ENCODE measurements at places on chromosomes 4 and X. TPM values are rescaled to one million over a fixed set of nuclear protein-coding genes. Genes with fewer than 3 reads are reported as not detected.

The TCEAL9 gene
- total RNA-seq, result 52.8 TPM

- H3K27me3 ChIP-seq, result no peaks in the 10 kb centered on the region
- H3K27ac ChIP-seq, result no peak overlapping the region
- peak overlapping the region; percentile 22 for H3K4me3 ChIP-seq
- DNase-seq, result no peak
- H3K4me1 ChIP-seq, result peaks cover 8% of the 10 kb centered on the region
- no peaks in the 10 kb centered on the region for H3K36me3 ChIP-seq
Observed at GRCh38 chr4:180827232-180828009, 1415.8 kb upstream of the TENM3 start.

DNA sequence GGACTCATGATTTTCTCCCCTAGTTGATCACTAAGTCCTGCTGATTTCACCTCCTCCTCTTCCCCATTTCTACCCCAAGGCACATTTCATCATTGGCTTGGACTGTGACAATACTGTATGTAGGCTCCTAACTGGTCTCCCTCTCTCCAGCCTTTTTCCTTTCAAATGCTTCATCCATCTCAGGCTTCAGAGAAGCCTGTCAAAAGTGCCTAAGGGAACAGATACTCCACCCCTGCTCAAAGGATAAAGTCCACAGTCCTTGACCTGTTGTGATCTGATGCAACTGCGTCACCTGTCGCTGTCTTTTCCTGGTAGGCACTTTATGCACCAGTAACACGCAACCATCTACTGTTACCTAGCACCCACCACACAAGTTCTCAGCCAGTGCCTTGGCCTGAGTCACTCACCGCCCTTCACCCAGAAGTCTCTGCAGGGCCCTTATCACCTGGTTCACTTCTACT lies 12.8 kb downstream of the SCARB2 start:
- no peaks in the 10 kb centered on the region for H3K27me3 ChIP-seq
- peak overlapping the region; percentile 82 for H3K27ac ChIP-seq
- no peaks in the 10 kb centered on the region for H3K36me3 ChIP-seq
- DNase-seq, result no peak

- no peaks in the 10 kb centered on the region for H3K36me3 ChIP-seq
- no peak overlapping the region for H3K4me3 ChIP-seq
- no peaks in the 10 kb centered on the region for H3K27me3 ChIP-seq
- no peak for DNase-seq
- H3K4me1 ChIP-seq, result no peaks in the 10 kb centered on the region
- no peak overlapping the region for H3K27ac ChIP-seq
Observed at GRCh38 chr4:96406742-96407141, 566.8 kb downstream of the PDHA2 start.

The TCEAL2 gene
- 14.7 TPM for total RNA-seq

GRCh38 chr4:3529363-3529762 lies 2.9 kb downstream of the LRPAP1 start:
- H3K36me3 ChIP-seq, result peaks cover 9% of the 10 kb centered on the region
- no peak overlapping the region for H3K27ac ChIP-seq
- H3K27me3 ChIP-seq, result no peaks in the 10 kb centered on the region
- no peak for DNase-seq
- H3K4me1 ChIP-seq, result peaks cover 32% of the 10 kb centered on the region

DNA sequence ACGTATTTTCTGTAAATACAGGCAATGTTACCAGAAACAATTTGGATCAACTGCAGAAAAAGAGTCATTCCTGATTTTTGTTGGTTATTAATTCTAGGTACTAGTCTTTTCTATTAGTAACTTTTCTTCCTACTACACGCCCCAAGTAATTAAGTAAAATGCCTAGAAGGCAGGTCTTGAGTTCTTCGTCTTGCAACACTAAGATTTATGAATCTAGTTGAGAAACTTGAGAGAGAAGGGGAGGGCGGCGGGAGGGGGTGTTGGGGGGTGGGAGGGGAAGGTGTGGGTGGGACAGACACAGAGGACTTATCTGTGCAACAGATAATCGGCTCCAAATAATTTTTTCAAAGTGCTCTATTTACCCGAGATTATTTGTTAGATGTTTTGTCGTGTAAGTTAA lies 3.0 kb downstream of the RAP2C start:
- H3K27ac ChIP-seq, result peak overlapping the region; percentile 93
- peak overlapping the region; percentile 70 for H3K4me3 ChIP-seq
- H3K27me3 ChIP-seq, result no peaks in the 10 kb centered on the region
- H3K4me1 ChIP-seq, result peaks cover 17% of the 10 kb centered on the region
- no peak for DNase-seq

GRCh38 chr4:36343501-36344175 lies 62.2 kb downstream of the DTHD1 start:
- no peaks in the 10 kb centered on the region for H3K27me3 ChIP-seq
- H3K4me1 ChIP-seq, result no peaks in the 10 kb centered on the region
- DNase-seq, result no peak

The NAP1L3 gene
- 3.2 TPM for total RNA-seq

The PASD1 gene
- not detected for total RNA-seq

The FOXO4 gene
- 22.8 TPM for total RNA-seq

- no peak for DNase-seq
- H3K36me3 ChIP-seq, result no peaks in the 10 kb centered on the region
- H3K4me1 ChIP-seq, result no peaks in the 10 kb centered on the region
- no peak overlapping the region for H3K4me3 ChIP-seq
Observed at GRCh38 chr4:187491286-187491685, 504.3 kb upstream of the ZFP42 start.

DNA sequence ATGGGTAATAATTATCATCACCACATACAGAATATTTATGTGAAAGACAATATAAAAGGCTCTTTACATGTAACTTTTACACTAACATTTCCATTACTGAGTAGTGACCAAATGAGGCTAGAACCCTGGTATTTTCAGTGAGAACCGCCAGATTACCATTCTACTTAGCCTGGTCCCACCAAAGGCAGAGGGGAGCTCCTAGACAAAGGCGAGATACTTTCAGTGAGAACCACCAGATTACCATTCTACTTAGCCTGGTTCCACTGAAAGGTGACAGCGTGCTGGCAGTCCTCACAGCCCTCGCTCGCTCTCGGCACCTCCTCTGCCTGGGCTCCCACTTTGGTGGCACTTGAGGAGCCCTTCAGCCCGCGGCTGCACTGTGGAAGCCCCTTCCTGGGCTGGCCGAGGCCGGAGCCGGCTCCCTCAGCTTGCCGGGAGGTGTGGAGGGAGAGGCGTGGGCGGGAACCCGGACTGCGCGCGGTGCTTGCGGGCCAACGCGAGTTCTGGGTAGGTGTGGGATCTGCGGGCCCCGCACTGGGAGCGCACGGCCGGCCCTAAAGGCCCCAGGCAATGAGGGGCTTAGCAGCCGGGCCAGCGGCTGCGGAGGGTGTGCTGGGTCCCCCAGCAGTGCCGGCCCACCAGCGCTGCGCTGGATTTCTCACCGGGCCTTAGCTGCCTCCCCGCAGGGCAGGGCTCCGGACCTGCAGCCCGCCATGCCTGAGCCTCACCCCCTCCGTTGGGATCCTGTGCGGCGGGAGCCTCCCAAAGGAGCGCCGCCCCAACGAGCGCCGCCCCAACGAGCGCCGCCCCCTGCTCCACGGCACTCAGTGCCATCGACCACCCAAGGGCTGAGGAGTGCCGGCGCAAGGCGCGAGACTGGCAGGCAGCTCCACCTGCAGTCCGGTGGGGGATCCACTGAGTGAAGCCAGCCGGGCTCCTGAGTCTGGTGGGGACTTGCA lies 1276.1 kb downstream of the PCDH7 start:
- H3K36me3 ChIP-seq, result no peaks in the 10 kb centered on the region
- H3K27me3 ChIP-seq, result no peaks in the 10 kb centered on the region
- H3K4me3 ChIP-seq, result no peak overlapping the region
- H3K27ac ChIP-seq, result no peak overlapping the region
- DNase-seq, result no peak
- no peaks in the 10 kb centered on the region for H3K4me1 ChIP-seq

GRCh38 chr4:132614682-132615081 lies 534.4 kb upstream of the PCDH10 start:
- H3K4me1 ChIP-seq, result no peaks in the 10 kb centered on the region
- H3K4me3 ChIP-seq, result no peak overlapping the region
- H3K36me3 ChIP-seq, result no peaks in the 10 kb centered on the region
- H3K27ac ChIP-seq, result no peak overlapping the region
- no peaks in the 10 kb centered on the region for H3K27me3 ChIP-seq

DNA sequence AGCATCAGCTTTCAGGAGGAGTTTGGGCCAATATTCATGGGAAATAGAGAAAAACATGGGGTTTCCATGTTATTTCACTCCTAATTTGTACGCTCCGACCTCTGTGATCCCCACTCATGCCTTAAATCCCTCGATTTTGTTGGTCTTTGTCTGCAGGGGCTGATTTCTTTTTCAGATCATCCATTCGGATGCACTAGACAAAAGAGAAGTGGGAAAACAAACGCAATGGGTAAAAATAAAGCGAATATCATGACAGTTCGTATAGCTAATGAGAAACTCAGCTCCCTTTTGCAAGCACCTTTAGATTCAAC lies 139.1 kb upstream of the PLAC1 start:
- H3K4me1 ChIP-seq, result peaks cover 13% of the 10 kb centered on the region
- H3K27ac ChIP-seq, result no peak overlapping the region
- no peaks in the 10 kb centered on the region for H3K36me3 ChIP-seq
- no peaks in the 10 kb centered on the region for H3K27me3 ChIP-seq
- DNase-seq, result no peak

- no peak overlapping the region for H3K4me3 ChIP-seq
- H3K4me1 ChIP-seq, result peaks cover 37% of the 10 kb centered on the region
- DNase-seq, result no peak
Observed at GRCh38 chr4:98630737-98631454, 27.5 kb downstream of the TSPAN5 start.

GRCh38 chr4:17103231-17103630 lies 204.8 kb upstream of the LDB2 start:
- H3K27me3 ChIP-seq, result no peaks in the 10 kb centered on the region
- H3K36me3 ChIP-seq, result no peaks in the 10 kb centered on the region
- no peaks in the 10 kb centered on the region for H3K4me1 ChIP-seq
- no peak for DNase-seq
- no peak overlapping the region for H3K4me3 ChIP-seq

The BEX1 gene
- 3.7 TPM for total RNA-seq

The TEX13D gene
- total RNA-seq, result not detected

DNA sequence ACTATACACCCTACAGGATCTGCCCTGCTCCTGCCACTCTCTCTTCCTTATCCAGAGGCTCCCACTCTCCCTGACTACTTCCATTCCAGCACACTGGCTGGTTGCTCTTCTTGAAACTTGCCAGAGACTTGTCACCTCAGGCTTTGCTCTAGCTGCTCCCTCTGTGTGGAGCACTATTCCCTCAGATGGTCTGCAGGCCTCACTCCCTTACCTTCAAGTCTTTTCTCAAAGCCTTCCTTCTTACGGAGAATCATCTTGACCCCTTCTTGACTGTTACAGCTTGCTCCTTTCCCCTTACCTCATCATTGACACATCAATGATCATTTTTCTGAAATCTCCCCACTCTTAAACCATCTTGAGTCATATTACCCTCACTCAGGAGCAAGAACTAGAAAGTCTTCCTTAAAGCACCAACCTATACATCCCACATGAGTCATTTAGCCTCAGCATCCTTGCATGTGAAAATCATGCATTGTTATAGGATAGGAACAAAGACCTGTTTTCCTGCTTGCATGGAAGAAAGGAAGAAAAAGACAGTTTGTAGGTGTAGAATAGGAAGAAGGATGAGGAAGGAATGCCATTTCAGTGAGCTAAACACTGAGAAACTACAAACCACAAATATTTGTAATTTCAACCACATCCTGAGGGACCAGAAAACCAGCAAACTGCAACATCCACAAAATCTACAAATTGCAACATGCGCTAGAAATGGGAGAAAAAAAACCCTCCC lies 55.7 kb downstream of the ANTXR2 start:
- peak overlapping the region; percentile 53 for H3K27ac ChIP-seq
- H3K4me3 ChIP-seq, result no peak overlapping the region
- H3K36me3 ChIP-seq, result no peaks in the 10 kb centered on the region
- H3K4me1 ChIP-seq, result peaks cover 45% of the 10 kb centered on the region
- H3K27me3 ChIP-seq, result no peaks in the 10 kb centered on the region
- no peak for DNase-seq

The CCSER1 gene
- 8.1 TPM for total RNA-seq

- no peaks in the 10 kb centered on the region for H3K36me3 ChIP-seq
- H3K4me1 ChIP-seq, result peaks cover 21% of the 10 kb centered on the region
- H3K27me3 ChIP-seq, result no peaks in the 10 kb centered on the region
- no peak overlapping the region for H3K4me3 ChIP-seq
- H3K27ac ChIP-seq, result no peak overlapping the region
Observed at GRCh38 chrX:24214568-24214967, 65.0 kb downstream of the ZFX start.

- peaks cover 5% of the 10 kb centered on the region for H3K4me1 ChIP-seq
- H3K4me3 ChIP-seq, result no peak overlapping the region
- no peak overlapping the region for H3K27ac ChIP-seq
- no peak for DNase-seq
- H3K36me3 ChIP-seq, result no peaks in the 10 kb centered on the region
- H3K27me3 ChIP-seq, result no peaks in the 10 kb centered on the region
Observed at GRCh38 chr4:188976644-188977115, 837.4 kb downstream of the TRIML1 start.

The SMIM31 gene
- not detected for total RNA-seq

DNA sequence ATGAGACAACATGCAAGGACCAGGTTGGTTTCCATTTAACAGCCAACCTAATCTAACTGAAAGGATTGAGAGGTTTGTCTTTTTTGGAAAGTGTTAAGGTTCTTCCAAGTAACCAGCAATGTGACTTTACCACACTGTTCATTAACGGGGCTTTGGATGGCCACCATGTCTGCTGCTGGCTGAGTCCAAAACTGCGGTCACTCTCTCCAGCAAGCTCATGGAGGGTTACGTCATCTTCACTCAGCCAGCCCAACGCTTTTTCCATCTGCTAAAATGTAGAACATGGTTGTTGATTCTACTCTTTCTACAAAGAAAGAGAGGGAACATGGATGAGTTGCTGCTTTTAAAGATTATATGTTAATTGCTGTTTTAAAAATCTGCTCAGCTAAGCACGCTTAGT lies 11.0 kb downstream of the PKD2 start:
- no peak overlapping the region for H3K4me3 ChIP-seq
- peaks cover 50% of the 10 kb centered on the region for H3K4me1 ChIP-seq
- H3K27me3 ChIP-seq, result no peaks in the 10 kb centered on the region
- peaks cover 13% of the 10 kb centered on the region for H3K36me3 ChIP-seq
- DNase-seq, result no peak

The ADAMTS3 gene
- total RNA-seq, result 2.7 TPM

The BRS3 gene
- total RNA-seq, result not detected

GRCh38 chrX:77450996-77451395 lies 3.8 kb downstream of the FGF16 start:
- no peak for DNase-seq
- H3K4me1 ChIP-seq, result peaks cover 5% of the 10 kb centered on the region
- no peak overlapping the region for H3K27ac ChIP-seq
- H3K36me3 ChIP-seq, result no peaks in the 10 kb centered on the region
- no peaks in the 10 kb centered on the region for H3K27me3 ChIP-seq

- H3K36me3 ChIP-seq, result no peaks in the 10 kb centered on the region
- DNase-seq, result no peak
- no peaks in the 10 kb centered on the region for H3K27me3 ChIP-seq
- no peaks in the 10 kb centered on the region for H3K4me1 ChIP-seq
Observed at GRCh38 chr4:19213388-19213787, 1038.3 kb upstream of the SLIT2 start.

DNA sequence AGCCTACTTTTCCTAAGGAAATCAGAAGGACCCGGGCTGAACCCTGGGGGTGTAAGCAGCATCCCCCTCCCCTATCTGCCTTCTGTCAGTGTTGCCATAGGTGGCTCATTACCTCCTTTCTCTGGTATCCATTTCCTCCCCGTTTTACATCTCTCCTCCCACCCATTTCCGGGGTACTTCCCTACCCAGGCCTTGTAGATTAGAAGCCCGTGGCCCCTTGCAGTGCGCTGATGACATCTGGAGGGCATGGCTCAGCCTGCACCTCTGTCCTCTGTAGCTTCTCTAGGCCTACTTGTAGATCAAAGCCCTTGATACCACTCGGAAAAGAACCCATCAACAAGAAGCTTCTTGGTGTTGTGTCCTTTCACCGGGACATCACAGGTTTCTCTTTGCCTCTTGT lies 71.8 kb downstream of the NBDY start:
- no peaks in the 10 kb centered on the region for H3K27me3 ChIP-seq
- peaks cover 29% of the 10 kb centered on the region for H3K4me1 ChIP-seq
- no peak for DNase-seq
- H3K4me3 ChIP-seq, result no peak overlapping the region

The ARX gene
- total RNA-seq, result not detected
